ENCODE measurements at places on chromosomes 5 and 9.
A peak's percentile ranks its signal among the peaks of the same experiment; 100 is the strongest.

GRCh38 chr9:12604164-12604821 lies 88.9 kb upstream of the TYRP1 start:
- no peak for DNase-seq

GRCh38 chr9:68980341-68980914 lies 33.5 kb downstream of the PRKACG start:
- no peak for DNase-seq

- DNase-seq: no peak
Measured at GRCh38 chr9:77981907-77982306, 49.7 kb downstream of the GNAQ start.

GRCh38 chr9:99180662-99181061 lies 41.1 kb downstream of the ALG2 start:
- no peak for DNase-seq

GRCh38 chr9:90774071-90774470 lies 27.5 kb upstream of the SYK start:
- DNase-seq: peak; percentile 35

GRCh38 chr5:151023651-151024050 lies 3.3 kb downstream of the GPX3 start:
- DNase-seq: no peak

DNA sequence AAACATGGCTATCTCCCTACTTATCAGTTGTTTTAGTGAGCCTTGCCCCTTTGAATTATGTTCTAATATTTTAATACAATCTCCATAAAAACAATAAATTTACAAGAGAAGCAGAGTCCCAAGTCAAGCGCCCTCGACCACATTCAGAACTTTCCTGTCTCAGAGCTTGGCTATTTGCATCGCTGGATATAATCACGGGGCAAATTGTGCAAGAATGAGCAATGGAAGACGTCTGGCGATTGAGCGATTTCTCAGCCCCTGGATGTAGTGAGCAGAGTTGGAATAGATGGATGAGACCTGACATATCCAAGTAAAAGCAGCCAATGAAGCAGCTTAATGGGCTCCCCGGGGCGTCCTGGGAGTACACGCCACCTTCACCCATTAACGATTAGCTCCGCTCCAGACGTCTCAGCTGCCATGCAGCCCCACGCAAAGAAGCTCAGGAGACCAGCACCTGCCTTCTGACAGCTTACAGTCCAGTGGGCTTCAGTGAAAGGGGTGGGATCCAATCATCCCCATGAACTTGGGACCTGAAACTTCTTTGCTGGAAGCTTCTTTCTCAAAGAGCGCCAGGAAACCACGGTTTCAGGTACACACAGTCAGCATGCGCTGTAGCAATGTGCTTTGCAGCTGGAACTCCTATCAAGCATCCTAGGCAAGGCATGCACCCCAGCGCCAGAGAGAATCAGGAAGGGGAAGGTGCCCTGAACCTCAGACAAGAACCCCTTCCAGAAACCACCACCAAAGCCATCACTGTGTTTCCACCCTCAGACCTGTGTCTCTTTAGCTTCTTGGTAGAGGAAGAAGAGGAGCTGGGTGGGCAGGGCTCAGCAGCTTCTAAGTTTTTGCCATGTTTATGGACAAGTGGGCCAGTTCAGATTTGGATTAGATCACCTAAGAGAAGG lies 92.0 kb upstream of the IRX4 start:
- no peak for DNase-seq

DNA sequence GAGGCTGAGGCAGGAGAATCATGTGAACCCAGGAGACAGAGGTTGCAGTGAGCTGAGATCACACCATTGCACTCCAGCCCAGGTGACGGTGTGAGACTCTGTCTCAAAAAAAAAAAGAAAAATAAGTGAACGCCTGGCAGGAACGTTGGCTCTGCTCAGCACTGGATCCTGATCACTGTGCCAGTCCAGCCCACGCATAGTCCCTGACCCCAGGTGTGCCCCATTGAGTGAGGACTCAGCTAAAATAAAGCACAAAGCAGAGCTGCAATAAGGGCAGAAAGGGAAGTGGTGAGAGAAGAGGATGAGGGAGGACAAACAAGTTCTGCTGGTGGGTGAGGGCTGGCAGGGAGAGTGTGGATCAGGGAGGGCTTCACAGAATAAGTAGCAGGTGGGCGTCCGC lies 4.3 kb downstream of the GRHPR start:
- no peak for DNase-seq

GRCh38 chr5:133698646-133699526 lies 86.5 kb upstream of the FSTL4 start:
- DNase-seq: no peak

GRCh38 chr5:172319708-172320441 lies 36.3 kb upstream of the UBTD2 start:
- no peak for DNase-seq

GRCh38 chr5:111138096-111138495 lies 45.9 kb downstream of the WDR36 start:
- DNase-seq: no peak

- DNase-seq: no peak
Measured at GRCh38 chr5:107393851-107394250, 276.9 kb downstream of the EFNA5 start.

DNA sequence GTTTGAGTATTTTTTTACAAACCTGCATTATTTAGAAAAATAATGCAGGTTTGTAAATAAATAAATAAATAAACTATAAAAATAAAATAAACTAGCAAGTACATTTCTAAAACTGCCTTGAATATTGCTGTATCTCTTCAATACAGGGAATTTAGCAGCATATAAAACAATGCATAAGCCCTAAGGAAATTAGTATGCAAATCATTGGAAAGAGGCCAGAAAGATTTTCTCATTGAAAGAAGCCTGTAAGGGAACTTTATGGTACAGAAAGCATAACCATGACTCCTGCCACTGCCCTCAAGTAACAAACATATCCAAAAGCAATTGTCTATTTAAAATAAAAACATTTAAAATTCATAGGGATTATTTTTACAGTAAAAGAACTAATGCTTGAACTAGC lies 387.3 kb downstream of the HINT1 start:
- no peak for DNase-seq

DNA sequence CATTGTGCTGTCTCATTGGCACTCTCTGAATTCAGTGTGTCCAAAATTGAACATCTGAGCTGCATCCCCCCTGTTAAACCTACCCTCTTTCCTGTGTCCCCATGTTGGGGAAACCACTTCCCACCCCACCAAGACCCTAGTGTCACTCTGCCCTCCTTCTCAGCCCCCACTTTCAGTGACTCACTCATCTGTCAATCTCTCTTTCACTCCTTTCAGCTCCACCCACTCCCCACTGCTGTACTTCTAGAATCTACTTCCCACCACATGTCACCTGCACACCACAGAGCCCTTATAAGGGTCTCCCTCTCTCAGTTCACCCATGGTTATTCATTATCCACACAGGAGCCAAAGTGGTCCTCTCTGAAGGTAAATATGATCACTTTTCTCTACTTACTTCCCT lies 5.8 kb upstream of the SPOCK1 start:
- no peak for DNase-seq

Measured in OCI-LY7 (cell line).